Foreskin fibroblast (primary cell): ENCODE measurements at places on chromosomes 3 and 15.
A peak's percentile ranks its signal among the peaks of the same experiment; 100 is the strongest.

DNA sequence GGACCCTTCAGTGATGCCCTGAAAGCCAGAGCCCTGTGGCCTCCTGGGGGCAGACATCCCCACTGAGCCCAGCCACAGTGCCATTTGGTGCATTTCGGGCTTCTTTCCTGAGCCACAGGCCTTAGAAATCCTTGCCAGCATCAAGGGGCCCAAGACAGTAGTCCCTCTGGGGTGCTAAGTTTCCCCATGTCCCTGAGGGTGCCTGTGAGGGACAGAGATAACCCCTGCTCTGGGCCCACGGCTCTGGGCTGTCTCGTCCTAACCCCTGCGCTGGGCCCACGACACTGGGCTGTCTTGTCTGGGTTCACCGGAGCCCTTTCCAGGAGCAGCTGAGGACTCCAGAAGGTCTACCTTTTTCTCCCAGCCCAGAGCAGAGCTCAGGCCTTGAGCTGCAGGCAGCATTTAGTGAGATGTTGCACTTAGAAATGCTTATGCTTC, 45.1 kb upstream of the FGD5 start:
- no peak for DNase-seq

- no peak for DNase-seq
Measured at GRCh38 chr15:77706482-77707244, 74.0 kb upstream of the LINGO1 start.

- no peak for DNase-seq
Measured at GRCh38 chr15:87712211-87712610, 544.3 kb downstream of the NTRK3 start.

- DNase-seq = peak; percentile 65
Measured at GRCh38 chr3:143307613-143308183, 188.1 kb downstream of the CHST2 start.

DNA sequence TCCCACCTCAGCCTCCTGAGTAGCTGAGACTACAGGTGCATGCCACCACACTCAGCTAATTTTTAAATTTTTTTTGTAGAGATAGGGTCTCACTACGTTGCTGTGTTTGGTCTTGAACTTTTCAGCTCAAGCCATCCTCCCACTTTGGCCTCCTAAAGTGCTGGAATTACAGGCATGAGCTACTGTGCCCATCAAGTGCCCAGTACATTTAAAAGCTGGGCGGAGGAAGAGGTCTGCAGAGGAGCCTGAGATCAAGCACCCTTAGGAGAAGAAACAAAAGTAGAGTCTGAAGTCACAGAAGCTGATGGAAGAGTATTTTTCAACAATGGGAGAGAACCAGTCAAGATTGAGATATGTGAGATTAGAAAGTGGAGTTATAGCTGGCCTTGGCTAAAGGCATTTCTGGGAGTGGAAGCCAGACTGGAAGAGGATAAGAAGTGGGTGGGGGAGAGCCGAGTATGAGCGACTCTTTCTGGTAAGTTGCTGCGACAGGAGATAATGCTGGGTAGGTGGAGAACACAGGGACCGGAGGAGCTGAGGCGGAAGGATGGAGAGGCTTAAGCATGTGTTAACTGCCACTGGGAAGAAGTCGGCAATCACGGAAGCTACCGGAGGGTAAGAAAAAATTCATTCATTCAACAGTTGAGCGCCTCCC, 782 bp upstream of the IREB2 start:
- no peak for DNase-seq

DNA sequence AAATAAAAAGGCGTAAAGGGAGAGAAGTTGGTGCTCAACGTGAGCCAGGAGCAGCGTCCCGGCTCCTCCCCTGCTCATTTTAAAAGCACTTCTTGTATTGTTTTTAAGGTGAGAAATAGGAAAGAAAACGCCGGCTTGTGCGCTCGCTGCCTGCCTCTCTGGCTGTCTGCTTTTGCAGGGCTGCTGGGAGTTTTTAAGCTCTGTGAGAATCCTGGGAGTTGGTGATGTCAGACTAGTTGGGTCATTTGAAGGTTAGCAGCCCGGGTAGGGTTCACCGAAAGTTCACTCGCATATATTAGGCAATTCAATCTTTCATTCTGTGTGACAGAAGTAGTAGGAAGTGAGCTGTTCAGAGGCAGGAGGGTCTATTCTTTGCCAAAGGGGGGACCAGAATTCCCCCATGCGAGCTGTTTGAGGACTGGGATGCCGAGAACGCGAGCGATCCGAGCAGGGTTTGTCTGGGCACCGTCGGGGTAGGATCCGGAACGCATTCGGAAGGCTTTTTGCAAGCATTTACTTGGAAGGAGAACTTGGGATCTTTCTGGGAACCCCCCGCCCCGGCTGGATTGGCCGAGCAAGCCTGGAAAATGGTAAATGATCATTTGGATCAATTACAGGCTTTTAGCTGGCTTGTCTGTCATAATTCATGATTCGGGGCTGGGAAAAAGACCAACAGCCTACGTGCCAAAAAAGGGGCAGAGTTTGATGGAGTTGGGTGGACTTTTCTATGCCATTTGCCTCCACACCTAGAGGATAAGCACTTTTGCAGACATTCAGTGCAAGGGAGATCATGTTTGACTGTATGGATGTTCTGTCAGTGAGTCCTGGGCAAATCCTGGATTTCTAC, at the start of gene RARB:
Gene RARB (plus strand): TSS at position 322 of the 847 bp plus-strand sequence. CDS start 469 bp downstream, at position 791.
- DNase-seq = peak; percentile 90

DNA sequence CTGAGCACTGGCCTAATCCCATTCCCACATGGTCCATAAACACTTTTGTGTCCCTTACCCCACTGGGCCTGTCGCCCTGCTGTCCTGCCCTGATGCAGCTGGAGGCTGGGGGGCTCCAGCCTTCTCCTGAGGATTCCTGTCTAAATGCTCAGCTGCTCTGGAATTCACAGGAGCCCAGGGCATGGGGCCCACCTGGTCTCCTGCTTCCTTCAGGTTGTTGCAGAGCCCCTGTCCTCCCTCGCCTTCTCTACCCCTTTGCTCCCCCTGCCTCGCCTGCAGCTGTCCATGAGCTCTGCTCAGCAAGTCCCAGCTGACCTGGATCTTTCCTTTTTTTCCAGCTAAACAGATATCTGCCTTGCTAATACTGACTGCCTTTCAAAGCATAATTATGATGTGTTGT, 286.9 kb downstream of the XXYLT1 start:
- DNase-seq = no peak

DNA sequence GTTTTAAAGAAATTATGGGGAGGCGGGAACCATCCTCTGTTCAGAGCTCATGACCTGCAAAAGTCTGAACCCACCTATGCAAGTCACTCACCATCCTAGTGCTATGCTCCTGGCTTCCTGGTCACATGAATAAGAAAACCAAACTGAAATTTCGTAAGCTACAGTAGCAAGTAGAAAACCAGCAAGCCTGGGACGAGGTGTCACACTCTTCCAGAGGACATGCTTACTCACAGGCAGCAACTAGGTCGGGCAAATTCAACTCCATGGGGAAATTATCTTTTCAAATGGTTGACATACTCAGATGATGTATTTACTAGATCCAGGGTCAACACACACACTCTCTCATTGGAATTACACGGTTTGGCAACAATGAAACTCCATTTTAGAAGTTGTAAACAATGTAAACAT, 31.3 kb downstream of the LDHAL6B start:
- peak; percentile 11 for DNase-seq

DNA sequence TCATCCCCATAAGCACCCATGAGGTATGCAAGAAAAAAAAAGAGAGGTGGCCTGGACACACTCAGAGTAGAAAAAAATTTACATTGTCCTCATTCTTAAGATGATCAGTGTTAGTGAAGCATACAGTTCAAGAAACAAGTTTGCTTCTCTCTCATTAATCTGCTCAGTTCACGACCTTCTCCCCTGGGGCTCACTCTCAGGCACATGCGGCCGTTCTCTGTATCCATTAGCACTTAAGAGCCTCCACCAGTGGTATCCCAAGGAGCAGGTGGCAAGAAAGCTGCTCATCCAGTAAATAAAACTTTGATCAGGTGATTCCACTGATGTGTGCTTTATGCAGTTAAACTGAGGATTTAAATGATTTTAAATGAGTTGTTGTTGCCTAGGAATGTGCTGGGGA, 57.4 kb downstream of the ARHGAP31 start:
- no peak for DNase-seq

- no peak for DNase-seq
Measured at GRCh38 chr15:101440846-101441590, 48.5 kb downstream of the PCSK6 start.

DNA sequence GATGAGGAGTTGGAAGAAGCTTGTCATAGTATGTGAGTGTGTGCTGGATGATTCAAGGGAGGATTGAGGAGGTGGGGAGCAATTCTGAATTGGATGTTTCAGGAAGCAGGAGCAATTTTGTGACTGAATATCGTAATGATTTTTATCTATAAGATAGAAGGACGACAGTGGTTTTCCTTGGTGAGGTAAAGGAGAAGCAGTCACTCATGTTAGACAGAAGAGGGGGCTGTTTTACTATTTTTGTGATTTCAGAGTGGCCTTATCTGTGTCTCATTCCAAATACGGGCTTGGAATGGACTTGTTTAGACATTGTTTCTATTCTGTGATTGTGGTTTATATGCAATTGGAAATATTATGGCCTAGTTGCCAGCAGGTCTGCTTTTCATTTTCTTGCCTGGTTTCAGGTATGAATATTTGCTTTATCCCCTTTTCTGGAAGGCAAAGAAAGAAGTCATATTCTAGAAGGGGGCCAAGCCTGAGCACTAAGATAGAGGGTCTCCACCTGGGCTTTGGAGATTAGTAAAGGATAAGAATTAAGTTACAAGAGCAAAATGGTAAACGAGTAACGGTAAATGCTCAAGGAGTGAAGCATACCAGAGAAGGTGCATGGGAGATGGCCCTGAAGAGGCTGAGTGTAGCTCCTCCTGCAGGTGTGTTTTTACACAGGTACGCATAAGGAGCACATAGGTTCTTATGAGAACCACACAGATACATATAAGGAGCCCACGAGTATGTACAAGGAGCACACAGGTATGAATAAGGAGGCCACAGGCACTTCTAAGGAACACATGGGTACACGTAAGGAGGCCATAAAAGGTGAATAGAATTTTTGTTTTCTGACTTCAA, 124.6 kb upstream of the KCNAB1 start:
- peak; percentile 64 for DNase-seq

- DNase-seq = no peak
Measured at GRCh38 chr15:45441686-45442085, 63.3 kb upstream of the GATM start.

GRCh38 chr3:169923189-169923588, 11.8 kb downstream of the SAMD7 start:
- DNase-seq = no peak

DNA sequence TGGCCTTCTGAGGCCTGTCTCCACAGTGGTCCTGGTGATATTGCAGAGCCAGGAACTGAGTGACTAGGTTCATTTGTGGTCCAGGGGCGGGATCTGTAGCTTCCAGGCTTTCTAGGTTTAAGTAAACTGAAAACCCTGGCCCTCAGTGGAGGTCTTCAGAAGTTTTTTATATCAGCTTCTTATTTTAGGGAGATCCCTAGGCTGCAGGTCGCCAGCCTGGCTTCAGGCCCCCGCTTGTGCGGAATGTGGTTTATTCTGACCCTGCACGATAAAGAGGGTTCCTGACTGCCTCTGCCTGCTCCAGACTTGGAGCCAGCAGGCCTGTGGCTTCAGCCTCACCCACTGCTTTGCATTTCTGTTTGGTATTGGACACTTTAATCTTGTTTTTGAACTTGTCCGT, 133.9 kb upstream of the PLXNA1 start:
- DNase-seq = no peak
